ENCODE measurements at places on chromosomes 3 and 15.

GRCh38 chr3:34264337-34265041, 466.1 kb downstream of the PDCD6IP start:
- no peak for DNase-seq

DNA sequence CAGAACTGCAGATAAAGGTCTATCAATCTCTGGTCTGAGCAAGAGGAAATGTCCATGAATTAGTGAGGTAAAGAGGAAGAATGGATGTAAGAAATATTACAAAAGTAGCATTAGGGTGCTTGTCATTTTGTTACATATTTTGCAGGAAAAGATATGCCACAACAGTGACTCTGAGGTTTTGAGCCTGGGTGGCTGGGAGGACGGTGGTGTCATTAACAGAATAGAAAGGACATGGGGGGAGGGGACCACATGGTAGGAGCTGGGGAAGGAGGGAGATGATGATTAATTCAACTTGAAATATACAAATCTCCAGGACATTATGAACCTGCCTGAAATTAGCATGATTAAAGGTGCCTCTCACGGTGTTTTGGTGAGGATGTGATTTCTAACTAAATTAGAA, 245.5 kb upstream of the MDFIC2 start:
- DNase-seq, result no peak

DNA sequence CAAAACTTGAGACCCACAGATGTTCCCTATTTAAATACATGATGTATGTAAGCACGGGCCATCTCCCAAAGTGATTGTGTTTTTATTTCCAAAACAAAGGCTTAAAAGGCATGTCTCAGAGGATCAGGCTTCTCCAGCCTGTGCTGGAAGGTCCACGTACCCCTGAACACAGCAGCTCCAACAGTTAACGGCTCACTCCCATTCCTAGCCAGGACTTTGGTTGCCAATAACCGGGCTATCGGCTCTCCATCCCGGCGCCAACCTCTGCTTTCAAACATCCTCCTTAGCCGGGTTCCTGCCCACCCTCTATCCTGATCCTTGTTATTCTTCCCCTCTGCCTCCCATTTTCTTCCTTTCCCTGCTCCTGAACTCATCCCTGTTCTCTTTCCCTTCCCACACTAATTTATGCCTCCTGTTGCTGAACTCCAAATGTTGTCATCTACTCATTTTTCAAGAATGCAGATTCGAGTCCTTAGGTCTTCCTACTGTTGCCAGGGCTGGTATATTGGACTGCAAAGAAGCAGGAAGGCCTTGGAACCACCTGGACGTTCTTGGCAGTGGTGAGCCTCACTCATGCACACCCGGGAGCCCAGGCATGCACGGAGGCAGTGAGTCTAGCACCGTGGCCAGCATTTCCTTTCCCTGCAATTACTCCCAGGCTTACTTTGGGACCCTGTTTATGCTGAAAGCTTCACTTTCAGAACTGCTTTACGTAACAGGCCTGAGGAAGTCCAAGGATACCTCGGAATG, 128.4 kb upstream of the RAD18 start:
- no peak for DNase-seq

DNA sequence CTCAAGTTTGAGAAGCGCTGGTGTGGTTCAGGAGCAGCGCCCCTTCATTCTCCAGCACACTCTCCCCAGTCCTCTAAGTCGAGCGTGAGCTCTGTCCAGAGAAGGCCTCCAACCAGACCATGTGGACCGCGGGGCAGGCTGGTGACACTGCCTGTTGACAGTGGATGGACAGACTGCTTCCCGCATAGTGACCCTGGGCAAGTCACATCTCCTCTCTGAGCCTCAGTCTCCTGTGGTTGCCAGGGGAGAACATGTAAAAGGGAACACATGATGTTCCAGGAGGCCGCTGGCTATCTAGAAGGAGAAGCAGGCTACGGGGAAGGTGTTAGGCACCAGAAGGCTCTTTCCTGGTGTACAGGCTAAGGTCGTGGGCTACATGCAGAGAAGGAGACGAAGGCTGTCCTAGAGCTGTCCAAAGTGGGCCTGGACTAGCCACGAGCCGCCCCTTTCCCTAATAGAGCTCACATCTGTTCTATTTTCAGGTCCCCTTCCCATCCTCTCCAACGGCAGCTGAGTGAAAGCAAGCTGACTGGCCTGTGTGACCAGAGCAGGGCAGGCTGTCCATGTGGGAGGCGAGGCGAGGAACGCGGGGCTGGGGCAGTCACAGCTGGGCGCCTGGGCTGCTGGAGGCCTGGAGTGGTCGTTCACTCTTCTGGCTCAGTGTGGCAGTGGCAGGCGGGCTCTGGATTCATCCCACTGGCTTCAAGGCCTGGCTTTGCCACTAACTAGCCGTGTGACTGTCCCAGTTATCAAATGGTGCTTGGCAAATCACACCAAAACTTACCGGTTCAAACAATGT, 11.1 kb downstream of the ISG20 start:
- no peak for DNase-seq

- no peak for DNase-seq
Observed at GRCh38 chr3:11825301-11825700, 21.4 kb downstream of the TAMM41 start.

GRCh38 chr15:100334456-100334855, 7.3 kb downstream of the ADAMTS17 start:
- DNase-seq, result no peak

DNA sequence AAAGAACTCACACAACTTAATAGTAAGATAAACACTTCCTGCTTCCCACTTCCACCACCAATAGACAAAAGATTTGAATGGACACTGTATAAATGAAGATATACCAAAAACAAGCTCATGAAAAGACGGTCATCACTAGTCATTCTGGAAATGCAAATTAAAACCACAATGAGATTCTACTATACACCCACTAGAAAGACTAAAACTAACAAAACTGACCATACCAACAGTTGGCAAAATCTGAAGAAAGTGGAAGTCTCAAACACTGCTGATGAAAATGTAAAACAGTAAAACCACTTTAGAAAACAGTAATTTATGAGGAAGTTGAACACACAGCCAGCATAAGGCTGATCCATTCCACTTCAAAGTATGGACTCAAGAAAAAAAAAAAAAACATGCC, 35.6 kb upstream of the CD96 start:
- no peak for DNase-seq

- no peak for DNase-seq
Observed at GRCh38 chr3:178198329-178198728, 337.9 kb upstream of the KCNMB2 start.

DNA sequence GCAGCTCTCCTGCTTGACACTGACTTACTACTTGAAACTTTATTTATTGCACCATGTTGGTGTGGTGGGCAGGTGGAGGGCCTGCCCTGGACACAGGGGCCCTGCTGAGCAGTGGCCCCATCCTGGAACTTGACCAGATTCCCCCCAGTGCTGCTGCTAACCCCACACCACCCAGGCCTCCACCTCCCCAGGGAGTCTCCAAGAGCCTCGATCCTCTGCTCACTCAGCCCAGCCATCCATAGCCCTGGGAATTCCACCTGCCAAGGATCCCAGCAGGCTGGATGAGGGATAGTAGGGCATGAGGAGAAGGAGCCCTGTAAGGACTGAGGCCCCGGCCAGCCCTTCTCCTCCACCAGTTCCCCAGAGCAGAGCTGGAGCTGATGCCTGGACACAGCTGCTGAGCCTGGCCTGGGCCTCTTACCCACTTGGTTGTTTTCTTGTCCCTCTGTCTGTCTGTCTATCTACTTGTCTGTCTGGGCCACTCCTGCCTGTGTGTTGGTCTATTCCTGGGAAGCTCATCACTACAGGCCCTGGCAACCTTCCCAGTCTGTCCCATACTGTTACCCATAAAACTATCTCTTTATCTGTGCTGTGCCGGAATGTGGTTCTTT, 2.8 kb downstream of the CHAC1 start:
- DNase-seq, result no peak

GRCh38 chr3:73503781-73504180, 121.0 kb downstream of the PDZRN3 start:
- no peak for DNase-seq

DNA sequence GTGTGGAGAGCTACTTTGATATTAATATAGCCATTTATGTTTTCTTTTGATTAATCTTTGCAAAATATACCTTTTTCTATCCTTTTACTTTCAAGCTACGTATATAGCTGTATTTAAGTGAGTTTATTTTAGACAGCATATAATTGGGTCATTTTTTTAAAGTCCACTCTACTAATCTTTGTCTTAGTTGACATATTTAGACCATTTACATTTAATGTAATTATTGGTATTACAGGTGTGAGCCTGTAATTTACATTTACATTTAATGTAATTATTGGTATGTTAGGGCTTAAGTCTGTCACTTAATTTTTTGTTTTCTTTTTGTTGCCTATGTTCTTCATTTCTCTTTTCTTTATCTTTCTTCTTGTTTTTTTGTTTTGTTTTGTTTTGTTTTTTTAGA, 3.8 kb upstream of the CELF6 start:
- DNase-seq, result no peak

DNA sequence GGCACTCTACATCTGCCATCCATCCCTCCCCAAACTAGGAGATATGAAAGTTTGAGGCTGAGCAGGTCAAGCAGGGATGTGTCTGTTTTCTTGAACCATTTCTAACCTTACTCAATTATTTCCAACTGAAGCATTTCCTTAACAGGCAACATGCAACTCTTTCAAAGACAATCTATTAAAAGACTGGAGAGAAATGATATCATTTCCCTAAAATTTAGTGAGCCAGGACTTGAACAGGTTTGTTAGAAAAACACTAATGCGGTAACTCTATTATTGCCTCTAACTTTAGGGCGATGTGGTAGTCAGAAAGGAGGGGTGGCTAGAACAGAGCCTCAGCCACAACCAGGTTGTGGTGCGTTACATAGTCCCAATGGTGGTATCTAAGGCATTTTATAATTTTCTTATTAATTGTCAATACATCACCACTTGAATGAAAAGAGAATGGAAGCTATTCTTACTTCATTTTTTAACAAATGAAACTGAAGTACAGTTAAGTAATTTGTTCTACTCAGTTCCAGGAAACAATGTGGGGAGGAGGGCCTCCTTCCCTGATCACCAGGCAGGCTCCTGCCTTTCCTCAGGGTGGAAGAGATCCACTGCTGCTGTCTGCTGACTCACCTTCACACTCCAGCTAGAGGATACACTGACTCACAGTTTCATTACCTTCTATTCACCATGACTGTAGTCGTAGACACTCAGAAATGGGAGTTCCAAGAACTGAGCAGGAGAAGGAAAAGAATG, 22.8 kb downstream of the MYO1E start:
- DNase-seq, result no peak

- DNase-seq, result no peak
Observed at GRCh38 chr3:173096994-173097785, 43.8 kb downstream of the SPATA16 start.

- DNase-seq, result no peak
Observed at GRCh38 chr3:143847787-143848631, at the start of gene SLC9A9. TSS of gene SLC9A9 (minus strand) at chr3:143848468. CDS start at chr3:143848322, 146 bp downstream.

DNA sequence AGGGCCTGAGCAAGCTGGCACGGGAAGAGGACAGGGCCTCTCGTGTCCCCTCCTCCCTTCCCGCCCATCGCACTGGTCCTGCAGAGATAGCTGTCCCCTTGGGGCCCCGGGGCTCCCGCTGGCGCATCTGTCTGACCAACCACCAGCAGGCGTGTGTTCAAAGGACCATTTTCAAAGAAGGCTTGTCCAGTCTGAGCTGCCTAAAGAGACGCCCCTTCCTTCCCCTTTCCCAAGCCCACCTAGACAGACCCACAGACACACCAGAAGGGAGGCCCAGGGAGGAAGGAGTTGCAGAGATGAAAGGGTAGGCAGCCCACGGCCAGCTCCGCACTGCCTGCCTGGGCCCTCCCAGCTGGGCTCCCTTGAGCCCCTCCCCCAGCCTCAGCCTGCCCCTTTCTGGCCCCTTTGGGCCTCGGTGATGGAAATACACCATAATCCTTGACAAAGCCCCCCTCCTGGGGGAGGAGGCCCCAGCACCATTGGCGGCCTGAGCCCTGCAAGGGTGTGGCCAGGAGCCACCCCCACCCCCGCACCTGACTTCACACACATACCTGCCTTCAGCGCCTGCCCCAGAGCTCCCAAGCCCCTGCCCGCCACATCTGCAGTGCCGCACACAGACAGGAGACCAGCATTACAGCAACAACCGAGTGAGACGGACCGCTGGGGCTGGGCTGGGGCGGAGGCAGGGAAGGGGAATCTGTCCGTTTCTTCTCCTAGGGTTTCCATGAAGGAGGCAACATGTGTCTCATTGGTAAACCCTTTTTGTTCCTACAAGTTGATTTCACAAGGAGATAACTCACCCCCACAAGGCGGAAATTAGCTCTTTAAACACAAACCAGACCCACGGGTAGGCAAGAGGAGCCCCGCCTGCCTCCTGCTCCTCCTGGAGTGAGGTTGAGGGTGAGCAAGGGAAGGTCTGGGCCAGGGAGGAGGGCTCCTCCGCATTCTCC, at the start of gene STRA6:
TSS of gene STRA6 (minus strand) at position 336 of the 950 bp plus-strand sequence. CDS start 520 bp downstream, outside the sequence.
- peak; percentile 96 for DNase-seq

GRCh38 chr15:79516155-79516554, 84.0 kb downstream of the MINAR1 start:
- DNase-seq, result no peak

- DNase-seq, result peak; percentile 75
Observed at GRCh38 chr3:67357610-67358458, 296.6 kb downstream of the SUCLG2 start.

DNA sequence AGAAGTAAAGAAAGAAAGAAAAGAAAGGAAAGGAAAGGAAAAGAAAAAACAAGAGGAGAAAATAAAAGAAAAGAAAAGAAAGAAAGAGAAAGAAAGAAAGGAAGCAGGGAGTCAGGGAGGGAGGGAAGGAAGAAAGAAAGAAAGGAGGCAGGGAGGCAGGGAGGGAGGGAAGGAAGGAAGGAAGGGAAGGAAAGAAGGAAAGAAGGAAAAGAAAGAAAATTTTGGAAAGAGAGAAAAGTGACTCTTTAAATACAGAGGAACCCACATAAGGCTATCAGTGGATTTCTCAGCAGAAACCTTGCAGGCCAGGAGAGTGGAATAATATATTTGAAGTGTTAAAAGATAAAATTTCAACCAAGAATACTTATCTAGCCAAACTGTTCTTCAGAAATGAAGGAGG, 44.2 kb upstream of the GNB4 start:
- no peak for DNase-seq

DNA sequence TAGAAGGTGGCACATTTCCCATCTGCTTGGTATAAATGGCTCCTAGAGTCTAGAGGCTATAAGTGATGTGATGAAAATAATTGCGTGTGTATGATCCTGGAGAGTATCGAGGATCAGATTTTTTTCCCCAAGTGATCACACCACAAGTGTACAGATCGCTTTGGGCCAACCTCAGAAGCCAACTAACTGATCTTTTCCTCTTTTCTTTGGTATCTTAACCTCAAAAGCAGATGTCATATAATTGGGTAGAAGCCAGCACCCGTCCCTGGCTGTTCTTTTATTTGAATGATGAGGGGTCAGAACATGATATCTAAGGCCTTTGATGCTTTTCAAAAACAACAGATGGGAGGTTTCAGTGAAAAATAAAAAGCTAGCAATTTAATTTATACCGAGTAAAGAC, 3.3 kb downstream of the P2RY14 start:
- no peak for DNase-seq

DNA sequence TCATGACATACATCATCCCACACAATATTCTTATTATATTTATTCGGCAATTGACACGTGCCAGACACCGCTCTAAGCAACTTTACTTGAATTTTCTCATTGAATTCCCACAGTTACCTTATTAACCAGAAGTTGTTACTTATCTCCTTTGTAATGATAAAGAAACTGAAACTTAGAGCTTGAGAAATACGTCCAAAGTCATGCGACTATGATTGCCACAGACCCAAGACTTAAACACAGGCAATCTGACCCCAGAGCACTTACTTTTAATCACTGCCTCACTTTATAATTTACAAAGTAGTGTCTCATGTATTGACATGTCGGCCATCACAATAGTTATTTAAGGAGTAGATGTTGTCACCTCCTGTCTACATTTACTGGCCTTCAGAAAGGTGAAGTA, 64.7 kb downstream of the ATP13A4 start:
- no peak for DNase-seq

GRCh38 chr15:26311710-26312236, 448.6 kb upstream of the ATP10A start:
- no peak for DNase-seq

Data from WERI-Rb-1 (cell line).